Spinal cord (tissue), 10 donors: ENCODE measurements at places on chromosomes 16 and 17.

DNA sequence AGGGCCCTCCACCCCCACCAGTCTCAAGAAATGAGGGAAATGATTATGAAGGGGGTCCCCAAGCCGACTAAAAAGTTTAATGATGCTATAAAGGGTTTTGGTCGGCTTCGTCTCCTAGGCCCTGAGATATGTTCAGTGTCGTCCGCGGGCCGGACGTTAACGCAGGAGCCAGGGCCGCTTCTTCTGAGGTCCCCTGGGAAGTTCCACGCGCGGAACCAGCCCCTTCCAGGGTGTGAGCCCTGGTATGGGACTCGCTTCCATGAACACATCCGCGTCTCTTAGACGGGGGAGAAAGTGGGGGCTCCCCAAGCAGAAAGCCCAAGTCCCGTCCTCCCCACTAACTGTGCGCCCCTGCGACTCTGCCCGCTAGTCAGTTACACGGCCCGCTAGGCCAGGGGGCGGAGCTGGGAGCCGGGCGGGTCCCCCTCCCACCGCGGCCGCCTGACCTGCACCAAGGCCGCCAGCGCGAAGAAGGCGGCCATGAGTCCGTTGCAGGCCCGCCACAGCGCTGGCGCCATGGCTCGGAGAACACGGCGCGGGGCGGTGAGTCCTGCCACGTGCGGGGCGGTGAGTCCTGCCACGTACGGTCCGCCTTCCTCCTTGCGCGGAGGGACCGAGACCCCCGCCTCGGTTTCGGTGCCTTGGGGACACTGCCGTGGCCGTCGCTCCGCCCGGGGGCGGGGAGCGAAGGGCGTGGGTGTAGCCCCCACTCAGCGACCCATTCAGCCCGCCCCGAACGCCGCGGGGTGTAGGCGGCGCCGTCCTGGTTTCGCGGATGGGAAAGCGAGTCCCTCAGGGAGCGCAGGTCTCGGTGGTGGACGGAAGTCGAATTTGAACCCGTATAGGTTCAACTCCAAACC lies at the start of gene TMEM220:
Gene TMEM220 (minus strand): TSS at position 690 of the 860 bp plus-strand sequence. CDS start 172 bp downstream, at position 518.
- no peaks in the 10 kb centered on the region for H3K36me3 ChIP-seq
- peak within 1 kb of the TSS; percentile 56 for H3K4me3 ChIP-seq
- H3K27me3 ChIP-seq, result no peaks in the 10 kb centered on the region
- peak within 1 kb of the TSS; percentile 75 for H3K27ac ChIP-seq
- peak; percentile 81 for DNase-seq
- peaks cover 19% of the 10 kb centered on the region for H3K4me1 ChIP-seq

DNA sequence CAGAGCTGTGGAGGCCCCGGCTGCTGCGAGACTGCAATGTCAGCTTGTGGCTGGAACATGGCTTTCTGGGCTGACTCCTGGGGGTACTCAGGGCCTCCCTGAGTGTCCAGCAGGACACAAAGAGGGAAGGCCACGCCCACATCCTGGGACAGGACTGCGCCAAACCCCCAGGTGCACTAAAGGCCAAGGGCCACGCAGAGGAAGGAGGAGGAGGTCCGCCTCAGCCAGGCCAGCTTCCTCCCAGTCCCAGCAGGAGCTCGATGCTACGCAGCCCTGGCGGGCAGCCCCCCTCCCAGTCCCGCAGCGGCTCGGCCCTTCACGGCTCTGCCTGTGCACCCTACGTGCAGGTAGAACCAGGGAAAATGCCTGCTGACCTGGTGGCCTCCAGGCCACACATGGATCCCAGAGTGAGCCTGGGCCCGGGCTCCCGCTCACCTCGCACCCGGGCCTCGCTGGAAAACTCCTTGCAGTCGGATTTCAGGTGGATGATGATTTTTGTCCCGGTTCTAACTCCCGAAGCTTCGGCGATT lies 21.2 kb downstream of the DNASE1 start:
- no peak overlapping the region for H3K27ac ChIP-seq
- H3K4me1 ChIP-seq, result peaks cover 12% of the 10 kb centered on the region
- H3K36me3 ChIP-seq, result peaks cover 99% of the 10 kb centered on the region
- no peak for DNase-seq
- H3K4me3 ChIP-seq, result no peak overlapping the region

DNA sequence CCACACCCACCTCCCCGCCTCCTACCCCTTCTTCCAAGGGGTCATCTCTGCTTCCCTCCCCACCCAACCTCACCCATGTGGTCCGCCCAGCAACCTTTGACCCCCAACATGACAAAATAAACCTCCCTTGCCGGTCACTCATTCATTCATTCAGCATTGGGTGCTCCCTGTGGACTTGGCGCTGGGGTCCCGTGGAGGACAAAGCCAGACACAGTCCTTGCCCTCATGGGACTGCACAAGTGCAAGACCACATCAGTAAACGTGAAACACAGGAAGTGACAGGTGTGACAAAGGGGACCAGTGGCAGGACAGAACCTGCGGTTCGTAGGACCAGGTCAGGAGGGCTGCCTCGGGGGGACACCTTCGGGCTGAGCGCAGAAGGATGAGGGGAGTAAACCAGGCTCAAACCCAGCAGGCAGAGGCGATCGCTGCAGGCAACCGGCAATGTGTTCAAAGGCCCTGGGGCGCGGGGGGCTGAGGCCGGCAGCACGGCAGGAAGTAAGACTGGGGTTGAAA lies 185.4 kb downstream of the SEC14L1 start:
- peaks cover 52% of the 10 kb centered on the region for H3K4me1 ChIP-seq
- no peaks in the 10 kb centered on the region for H3K36me3 ChIP-seq
- H3K4me3 ChIP-seq, result no peak overlapping the region
- DNase-seq, result no peak
- no peak overlapping the region for H3K27ac ChIP-seq

DNA sequence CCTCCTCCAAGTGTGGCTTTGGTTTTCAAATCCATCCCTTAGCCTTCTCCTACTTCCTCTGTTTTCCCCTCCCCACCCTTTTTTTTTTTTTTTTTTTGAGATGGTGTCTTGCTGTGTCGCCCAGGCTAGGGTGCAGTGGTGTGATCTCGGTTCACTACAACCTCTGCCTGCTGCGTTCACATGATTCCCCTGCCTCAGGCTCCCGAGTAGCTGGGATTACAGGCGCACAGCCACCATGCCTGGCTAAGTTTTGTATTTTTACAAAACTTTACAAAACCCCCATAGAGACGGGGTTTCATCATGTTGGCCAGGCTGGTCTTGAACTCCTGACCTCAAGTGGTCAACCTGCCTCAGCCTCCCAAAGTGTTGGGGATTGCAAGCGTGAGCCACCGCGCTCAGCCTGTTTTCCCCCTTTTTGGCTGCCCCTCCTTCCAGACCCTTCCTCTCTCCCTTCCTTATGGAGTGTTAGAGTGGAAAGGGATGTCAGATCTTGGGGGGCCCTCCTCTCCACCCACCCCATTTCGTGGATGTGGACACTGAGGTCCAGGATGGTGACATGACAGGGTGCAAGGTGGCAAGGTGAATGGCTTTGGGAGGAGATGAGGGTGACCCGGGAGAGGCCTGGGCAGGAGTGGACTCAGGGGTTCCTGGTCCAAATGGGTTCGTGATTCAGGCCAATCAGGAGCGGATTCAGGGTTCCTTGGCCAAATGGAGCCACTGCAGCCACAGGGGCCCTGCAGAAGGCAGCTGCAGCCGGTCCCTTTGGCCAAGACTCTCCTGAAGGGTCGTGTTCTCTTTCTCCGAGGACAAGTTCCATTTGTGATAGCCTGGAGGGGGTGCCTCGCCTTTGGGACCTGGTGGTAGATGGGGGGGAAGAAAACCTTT lies 4.8 kb downstream of the ABCC1 start:
- H3K4me1 ChIP-seq, result peaks cover 27% of the 10 kb centered on the region
- H3K36me3 ChIP-seq, result no peaks in the 10 kb centered on the region
- H3K27me3 ChIP-seq, result no peaks in the 10 kb centered on the region
- no peak overlapping the region for H3K27ac ChIP-seq
- H3K4me3 ChIP-seq, result no peak overlapping the region
- no peak for DNase-seq

- no peak for DNase-seq
- peaks cover 57% of the 10 kb centered on the region for H3K4me1 ChIP-seq
- peaks cover 36% of the 10 kb centered on the region for H3K36me3 ChIP-seq
- no peak overlapping the region for H3K4me3 ChIP-seq
- peaks cover 8% of the 10 kb centered on the region for H3K27me3 ChIP-seq
- no peak overlapping the region for H3K27ac ChIP-seq
Measured at GRCh38 chr16:67179421-67180080, 4.2 kb downstream of the MATCAP1 start.

DNA sequence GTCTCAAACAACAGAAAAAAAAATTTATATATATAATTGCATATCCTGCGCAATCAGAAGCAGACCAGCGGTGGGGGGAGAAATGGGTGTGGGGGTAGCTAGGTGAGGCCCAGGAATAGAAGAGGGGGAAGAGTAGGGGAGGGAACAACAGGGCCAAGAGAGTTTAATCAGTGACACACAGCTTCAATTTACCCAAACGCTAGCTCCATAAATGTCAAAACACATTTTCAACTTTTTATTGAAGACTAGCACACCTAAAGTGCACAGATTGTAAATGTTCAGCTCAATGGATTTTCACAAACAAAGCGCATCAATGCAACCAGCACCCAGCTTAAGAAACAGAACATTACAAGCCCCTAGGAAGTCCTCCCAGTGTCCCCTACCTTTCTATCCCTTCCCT lies 24.8 kb upstream of the NAGS start:
- no peak overlapping the region for H3K4me3 ChIP-seq
- no peak for DNase-seq
- H3K36me3 ChIP-seq, result no peaks in the 10 kb centered on the region
- peaks cover 17% of the 10 kb centered on the region for H3K4me1 ChIP-seq
- peaks cover 21% of the 10 kb centered on the region for H3K27me3 ChIP-seq

GRCh38 chr16:71460236-71460635 lies 1.8 kb downstream of the ZNF23 start:
- DNase-seq, result no peak
- no peaks in the 10 kb centered on the region for H3K27me3 ChIP-seq
- H3K36me3 ChIP-seq, result peaks cover 19% of the 10 kb centered on the region
- no peak overlapping the region for H3K4me3 ChIP-seq
- no peak overlapping the region for H3K27ac ChIP-seq

GRCh38 chr17:76354747-76355310 lies 1.1 kb upstream of the PRPSAP1 start:
- peak overlapping the region; percentile 61 for H3K4me3 ChIP-seq
- H3K27me3 ChIP-seq, result no peaks in the 10 kb centered on the region
- peaks cover 22% of the 10 kb centered on the region for H3K4me1 ChIP-seq
- no peak overlapping the region for H3K27ac ChIP-seq
- peaks cover 7% of the 10 kb centered on the region for H3K36me3 ChIP-seq

DNA sequence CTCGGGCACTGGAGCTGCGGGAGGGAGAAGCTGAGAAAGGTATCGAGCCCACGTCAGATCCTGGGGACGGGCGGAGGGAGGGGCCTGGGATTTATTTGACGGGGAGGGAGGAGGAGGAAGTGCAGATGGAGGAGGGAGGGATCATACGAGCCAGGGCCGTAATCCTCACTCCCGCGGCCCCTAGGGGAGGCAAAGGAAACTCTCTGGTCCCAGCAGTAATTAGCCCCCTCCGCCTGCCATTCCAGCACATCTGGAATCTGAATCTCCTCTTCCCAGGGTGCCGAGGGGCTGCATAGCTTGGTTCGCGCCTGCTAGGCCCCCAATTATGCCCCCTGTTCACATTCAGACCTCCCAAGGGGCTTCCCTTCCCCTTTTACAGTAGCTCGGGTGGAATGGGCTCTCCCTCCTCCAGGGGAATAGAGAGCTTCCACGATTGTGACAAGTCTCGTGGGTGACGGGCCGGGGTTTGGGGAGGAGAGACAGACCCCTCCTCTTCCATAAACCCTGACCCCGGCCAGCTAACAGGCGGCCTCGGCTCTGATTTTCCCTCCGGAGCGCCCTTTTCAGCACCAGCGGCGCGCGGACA lies at the start of gene SEZ6L2:
Gene SEZ6L2 (minus strand): TSS at position 35 of the 586 bp plus-strand sequence. CDS start 531 bp downstream, outside the sequence.
- peak within 1 kb of the TSS; percentile 35 for H3K4me3 ChIP-seq
- peak; percentile 67 for DNase-seq
- peaks cover 18% of the 10 kb centered on the region for H3K36me3 ChIP-seq
- H3K27me3 ChIP-seq, result peaks cover 12% of the 10 kb centered on the region
- H3K27ac ChIP-seq, result peak within 1 kb of the TSS; percentile 71

DNA sequence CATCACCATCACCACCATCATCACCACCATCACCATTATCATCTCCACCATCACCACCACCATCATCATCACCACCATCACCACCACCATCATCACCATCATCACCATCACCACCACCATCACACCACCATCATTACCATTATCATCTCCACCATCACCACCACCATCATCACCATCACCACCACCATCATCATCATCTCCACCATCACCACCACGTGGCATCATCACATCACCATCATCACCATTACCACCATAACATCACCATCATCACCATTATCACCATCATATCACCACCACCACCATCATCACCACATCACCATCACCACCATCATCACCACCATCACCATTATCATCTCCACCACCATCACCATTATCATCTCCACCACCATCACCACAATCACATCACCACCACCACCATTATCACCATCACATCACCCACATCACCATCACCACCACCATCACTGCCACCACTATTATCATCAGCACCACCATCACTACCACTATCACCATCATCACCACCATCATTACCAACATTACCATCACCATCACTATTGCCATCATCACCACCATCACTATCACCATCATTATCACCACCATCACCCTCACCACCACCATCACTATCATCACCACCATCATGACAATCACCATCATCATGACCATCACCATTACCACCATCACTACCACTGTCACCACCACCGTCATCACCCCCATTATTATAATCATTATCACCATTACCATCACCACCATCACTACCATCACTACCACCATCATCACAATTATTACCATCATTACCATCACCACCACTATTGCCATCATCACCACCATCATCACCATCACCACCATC lies 99.1 kb downstream of the DNAH17 start:
- H3K36me3 ChIP-seq, result no peaks in the 10 kb centered on the region
- no peak overlapping the region for H3K4me3 ChIP-seq

DNA sequence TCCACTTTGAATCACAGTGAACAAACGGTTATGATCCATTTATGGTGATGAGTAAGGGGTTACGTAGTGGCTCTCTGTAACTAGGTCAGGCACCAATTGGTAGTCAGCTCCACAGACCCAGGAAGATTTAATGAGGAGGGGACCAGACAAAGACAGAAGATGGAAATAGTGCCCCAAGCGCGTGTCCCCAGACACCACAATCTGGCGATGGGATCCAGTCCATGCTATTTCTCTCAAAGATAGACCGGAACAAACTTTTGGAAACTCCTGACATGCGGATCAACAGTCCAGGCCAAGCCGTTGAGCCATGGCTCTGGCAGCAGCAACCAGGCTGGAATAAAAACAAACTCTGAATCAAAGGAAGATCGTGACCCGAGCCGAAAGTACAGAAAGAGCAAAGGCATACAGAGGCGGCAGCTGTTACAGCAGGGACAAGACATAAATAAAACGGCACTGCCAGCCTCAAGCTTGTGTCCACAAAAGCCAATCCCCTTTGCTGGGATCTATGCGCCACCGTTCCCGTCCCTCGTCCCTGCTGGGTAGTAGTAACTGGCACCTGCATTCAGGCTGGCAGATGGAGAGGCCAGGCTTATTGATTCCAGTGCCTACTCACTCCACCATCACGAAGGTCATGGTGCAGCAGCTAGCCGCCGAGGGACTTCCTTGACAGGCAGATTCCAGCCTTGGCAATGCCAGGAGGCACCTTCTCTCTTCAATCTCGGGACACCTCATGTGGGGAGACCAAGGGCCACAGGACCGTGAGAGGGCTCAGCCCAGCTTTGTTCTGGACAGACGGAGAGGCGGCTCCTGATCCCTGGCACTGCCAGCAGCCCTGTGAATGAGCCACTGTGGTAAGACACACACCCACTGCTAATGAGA lies 50.2 kb downstream of the CDH11 start:
- H3K4me3 ChIP-seq, result peak overlapping the region; percentile 19
- H3K27ac ChIP-seq, result peak overlapping the region; percentile 93
- H3K27me3 ChIP-seq, result no peaks in the 10 kb centered on the region
- peak; percentile 87 for DNase-seq
- H3K36me3 ChIP-seq, result no peaks in the 10 kb centered on the region

- no peaks in the 10 kb centered on the region for H3K36me3 ChIP-seq
- no peak for DNase-seq
Measured at GRCh38 chr16:27991876-27992275, 71.6 kb downstream of the GSG1L start.
